ENCODE measurements at places on chromosomes 11 and 22.

- DNase-seq = no peak
Observed at GRCh38 chr11:126392633-126393013, 37.1 kb downstream of the ST3GAL4 start.

GRCh38 chr11:2778630-2779498 lies 79.1 kb upstream of the KCNQ1OT1 start:
- DNase-seq = peak; percentile 17

DNA sequence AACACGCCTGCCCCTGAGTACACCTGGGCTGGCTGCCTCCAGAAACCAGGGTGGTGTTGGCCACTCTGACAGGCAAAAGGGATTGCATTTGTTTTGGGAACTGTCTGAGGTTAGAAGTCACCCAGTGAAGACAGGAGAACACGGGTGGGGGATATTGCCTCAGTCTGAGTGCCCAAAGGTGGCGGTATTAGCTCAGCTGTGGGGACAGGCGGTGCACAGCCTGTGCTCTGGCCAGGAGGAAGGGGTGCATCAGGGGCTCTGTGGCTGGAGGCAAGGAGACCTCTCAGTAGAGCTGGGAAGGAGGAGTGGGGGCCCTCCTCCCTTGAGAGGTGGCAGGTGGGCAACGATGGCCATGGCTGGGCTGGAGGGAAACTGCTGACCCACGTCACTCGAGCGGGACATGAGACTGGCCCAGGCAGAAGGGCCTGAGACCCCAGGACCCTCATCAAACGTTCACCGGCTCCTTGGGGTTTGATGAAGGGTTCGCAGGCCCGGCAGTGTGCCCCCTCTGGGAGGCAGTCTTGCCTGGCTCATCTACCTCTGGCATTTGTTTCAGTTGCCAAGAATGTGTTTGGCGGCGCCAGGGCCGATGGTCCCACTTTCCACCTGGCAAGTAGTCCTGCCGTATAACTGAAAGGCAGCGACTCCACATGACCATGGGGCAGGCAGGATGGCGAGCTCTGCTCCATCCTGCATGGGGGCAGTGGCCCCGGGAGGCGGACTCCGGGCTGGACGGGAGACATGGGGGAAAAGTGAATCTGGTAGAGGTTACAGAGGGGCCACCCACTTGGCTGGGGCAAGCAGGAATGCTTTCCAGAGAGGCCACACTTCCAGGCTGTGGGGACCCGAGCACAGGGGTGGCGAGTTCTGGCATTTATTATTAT lies 52.8 kb upstream of the SMIM38 start:
- no peak for DNase-seq

GRCh38 chr11:62560566-62561103 lies 13.1 kb downstream of the EEF1G start:
- peak; percentile 93 for DNase-seq

DNA sequence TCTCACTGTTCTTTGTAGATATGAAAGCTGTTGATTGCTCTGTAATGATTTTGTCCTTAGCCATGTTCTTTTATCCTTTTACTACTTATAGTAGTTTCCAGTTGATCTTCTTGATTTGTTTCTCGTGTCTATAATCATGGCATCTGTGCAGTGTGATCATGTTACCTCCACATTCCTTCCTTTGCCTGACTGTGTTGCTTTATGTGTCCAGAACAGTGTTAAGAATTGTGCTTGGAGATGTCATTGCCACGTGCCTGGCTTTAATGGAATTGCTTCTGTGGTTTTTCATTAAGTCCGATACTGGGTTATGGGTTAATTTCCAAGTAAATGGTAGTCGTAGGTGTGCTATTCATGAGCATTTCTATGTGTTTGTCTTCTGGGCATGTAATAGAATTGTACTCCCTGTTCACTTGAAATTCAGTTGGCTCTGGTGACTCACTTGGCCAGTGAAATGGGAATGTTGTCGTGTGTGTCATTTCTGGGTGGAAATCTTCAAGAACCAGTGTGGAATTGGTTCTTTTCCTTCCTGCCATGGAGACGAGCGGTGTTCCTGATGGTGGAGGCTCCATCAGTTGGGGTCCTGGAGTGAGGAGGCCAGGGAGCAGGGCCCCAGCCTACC lies 6.8 kb downstream of the GTSE1 start:
- DNase-seq = no peak

DNA sequence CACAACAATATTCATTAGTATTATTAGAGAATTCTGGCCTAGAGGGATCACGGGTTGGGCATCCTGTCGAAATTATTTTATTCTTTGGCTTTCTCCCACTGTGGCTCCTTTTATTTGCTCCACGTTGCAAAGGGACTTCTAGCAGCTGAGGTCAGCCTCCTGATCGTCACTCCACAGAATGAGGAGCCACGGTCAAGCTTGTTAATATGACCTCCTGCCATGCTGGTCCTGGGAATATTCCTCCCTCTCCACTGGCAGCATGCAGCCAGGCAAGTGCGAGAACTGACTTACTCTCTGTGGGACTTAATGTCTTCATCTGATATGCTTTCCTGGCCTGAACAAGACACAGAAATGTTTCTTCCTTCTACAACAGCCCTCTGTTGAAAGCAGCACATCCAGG lies 20.9 kb downstream of the POU2AF3 start:
- no peak for DNase-seq

DNA sequence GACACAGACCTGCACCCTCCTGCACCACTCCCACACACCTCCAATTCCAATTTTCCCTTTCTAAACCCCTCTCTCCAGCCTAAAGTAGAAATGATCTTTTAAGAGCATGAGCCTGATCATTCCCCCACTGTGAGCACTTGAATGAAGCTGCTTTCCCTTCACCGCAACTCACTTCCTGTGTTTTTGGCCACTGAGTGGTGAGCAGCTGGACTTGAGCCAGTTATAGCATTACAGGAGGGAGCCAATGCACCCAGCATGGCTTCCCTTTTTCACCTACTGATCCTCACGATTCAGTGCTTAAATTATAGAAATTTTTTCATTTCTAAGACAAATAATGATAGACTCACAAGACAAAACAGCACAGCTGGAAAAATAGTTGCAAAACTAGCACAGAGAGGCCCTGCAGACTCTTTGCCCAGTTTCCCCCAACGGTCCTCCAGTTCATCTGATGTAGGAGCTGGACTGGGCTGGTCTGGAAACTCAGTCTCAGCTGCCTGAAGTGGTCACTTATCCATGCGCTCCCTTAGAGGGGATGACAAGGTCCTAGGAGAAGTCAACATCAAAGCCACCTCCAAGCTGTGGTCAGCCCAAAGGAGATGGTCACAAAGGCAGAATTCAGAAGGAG lies 9.7 kb upstream of the APOL4 start:
- DNase-seq = peak; percentile 49

GRCh38 chr11:46912526-46913150 lies 5.7 kb downstream of the LRP4 start:
- no peak for DNase-seq

DNA sequence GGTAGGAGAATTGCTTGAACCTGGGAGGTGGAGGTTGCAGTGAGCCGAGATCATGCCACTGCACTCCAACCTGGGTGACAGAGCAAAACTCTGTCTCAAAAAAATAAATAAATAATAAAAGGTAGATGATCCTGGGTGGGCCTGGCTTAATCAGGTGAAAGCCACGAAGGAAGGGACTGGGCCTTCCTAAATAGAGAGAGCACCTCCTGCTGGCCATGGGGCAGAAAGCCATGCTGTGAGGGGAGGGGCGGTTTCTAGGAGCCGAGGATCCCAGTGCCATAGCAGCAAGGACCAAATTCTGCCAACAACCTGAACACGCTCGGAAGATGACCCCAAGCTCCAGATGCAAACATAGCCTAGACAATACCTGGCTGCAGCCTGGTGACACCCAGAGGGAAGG lies 24.5 kb upstream of the DGKZ start:
- DNase-seq = no peak

DNA sequence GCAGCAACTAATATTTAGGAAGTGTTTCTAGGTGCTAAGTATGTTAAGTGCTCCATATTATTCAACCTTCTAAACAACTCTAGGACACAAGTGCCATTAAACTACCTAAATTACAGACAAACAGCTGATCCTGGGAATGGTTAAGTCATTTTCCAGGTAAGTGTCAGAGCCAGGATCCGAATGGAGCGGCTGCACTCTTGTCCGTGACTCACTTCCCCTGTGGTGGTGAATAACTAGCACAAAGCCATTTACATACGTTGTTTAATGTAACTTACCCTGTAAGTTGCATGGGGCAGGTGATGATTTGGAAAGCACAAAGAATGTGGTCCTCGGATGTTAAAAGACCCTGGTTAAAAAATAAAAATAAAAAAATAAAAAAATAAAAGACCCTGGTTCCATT lies 8.8 kb upstream of the PRG2 start:
- DNase-seq = peak; percentile 40

- DNase-seq = peak; percentile 97
Observed at GRCh38 chr22:32411829-32412592, at the start of gene RTCB. TSS of gene RTCB (minus strand) at chr22:32412247. CDS start at chr22:32412156, 91 bp downstream.

GRCh38 chr22:35072925-35073324 lies 7.0 kb downstream of the ISX start:
- DNase-seq = no peak

- no peak for DNase-seq
Observed at GRCh38 chr11:86695373-86695772, 23.0 kb upstream of the ME3 start.

- no peak for DNase-seq
Observed at GRCh38 chr22:42601879-42602465, 12.7 kb downstream of the POLDIP3 start.

- no peak for DNase-seq
Observed at GRCh38 chr11:40867991-40868632, 591.3 kb downstream of the LRRC4C start.

DNA sequence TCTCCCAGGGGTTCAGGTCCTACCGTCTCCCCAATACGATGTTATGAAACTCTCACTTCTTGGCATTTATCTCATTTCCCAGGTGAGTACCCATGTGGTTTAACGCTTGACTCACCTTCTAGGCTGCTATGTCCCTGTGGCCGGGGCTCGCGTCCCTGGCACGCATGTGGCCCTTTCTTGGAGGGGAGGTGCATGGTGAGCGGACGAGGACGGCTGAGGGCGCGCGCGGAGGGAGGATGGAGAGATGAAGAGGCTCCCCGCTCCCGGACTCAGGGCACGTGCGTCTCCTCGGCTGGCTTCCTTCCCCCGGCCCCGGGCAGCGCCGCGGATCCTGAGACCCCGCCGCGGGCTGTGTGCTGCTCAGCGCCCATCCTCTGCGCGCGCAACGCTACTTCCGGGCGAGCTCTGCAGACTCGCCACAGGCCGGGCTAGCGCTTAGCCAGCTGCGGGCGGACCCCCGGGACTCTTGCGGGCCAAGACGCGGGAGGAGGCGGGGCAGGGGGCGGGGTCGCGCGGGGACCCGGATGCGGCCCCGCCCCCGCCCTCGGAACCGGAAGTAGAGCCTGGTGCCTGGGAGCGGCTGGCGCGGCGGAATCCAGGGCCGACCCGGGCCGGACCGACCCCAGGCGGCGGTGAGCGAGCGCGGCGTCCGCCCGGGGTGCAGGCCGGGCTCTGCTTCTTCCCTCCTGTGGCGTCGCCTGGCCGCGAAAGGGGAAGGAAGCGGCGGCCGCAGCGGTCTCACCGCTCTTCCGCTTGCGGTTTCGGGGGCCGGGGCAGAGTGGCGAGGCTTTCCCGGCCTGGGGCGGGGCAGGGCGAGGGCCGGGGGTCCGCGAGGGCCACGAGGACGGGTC lies at the start of gene CTTN:
Gene CTTN, plus strand, starts transcription at position 547 of the 851 bp plus-strand sequence. CDS start 8,769 bp downstream, outside the sequence.
- DNase-seq = peak; percentile 65

GRCh38 chr22:43990044-43990443 lies 34.1 kb upstream of the PARVB start:
- no peak for DNase-seq

- peak; percentile 81 for DNase-seq
Observed at GRCh38 chr22:50526834-50527801, 1.7 kb upstream of the SCO2 start.

DNA sequence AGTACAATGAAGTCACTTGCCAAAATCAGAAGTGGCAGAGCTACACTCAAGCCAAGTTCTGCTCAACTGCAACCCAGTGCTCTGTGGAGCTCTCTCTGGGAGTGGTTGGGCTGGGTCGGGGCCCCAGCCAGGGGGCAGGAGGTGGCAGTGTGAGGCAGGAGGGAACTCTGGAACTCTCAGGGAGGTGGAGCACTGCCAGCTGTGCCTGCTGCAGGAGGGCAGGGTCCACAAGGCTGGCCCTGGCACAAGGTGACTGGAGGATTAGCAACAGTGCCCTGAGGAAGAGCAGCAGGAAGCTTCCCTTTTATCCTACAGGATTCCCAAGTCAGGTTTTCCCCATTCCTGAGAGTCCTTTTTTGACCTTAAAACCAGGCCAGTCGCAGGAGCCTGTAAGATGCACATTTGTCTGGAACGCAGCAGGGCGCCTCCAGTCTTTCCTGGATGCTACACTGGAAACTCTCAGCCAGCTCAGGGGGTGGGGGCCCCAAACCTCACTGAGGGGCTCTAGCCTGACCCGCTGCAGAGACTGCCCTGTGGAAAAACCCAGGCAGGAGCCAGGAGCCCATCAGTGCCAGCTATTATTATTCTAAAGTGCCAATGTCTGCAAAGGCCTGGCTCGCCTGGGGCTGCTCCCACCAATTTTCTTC lies 31.8 kb downstream of the DKK3 start:
- no peak for DNase-seq

- DNase-seq = no peak
Observed at GRCh38 chr11:116082256-116082655, 578.0 kb upstream of the CADM1 start.

GRCh38 chr22:46072981-46073682 lies 77.2 kb upstream of the PPARA start:
- no peak for DNase-seq

DNA sequence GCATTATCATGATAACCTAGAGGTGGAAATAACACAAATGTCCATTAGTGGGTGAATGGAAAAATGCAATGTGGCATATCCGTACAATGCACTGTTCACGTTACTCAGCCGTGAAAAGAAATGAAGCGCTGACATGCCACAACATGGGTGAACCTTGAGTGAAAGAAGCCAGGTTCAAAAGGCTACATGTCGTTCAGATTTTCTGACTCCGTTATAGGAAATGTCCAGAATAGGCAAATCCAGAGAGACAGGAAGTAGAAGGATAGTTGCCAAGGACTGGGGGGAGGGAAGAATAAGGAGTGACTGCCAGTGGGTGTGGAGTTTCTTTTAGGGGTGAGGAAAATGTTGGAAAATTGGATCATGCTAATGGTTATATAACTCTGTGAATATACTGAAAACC lies 133.8 kb downstream of the ATXN10 start:
- no peak for DNase-seq

GRCh38 chr11:65899356-65900124 lies 648 bp downstream of the FOSL1 start:
- peak; percentile 91 for DNase-seq

DNA sequence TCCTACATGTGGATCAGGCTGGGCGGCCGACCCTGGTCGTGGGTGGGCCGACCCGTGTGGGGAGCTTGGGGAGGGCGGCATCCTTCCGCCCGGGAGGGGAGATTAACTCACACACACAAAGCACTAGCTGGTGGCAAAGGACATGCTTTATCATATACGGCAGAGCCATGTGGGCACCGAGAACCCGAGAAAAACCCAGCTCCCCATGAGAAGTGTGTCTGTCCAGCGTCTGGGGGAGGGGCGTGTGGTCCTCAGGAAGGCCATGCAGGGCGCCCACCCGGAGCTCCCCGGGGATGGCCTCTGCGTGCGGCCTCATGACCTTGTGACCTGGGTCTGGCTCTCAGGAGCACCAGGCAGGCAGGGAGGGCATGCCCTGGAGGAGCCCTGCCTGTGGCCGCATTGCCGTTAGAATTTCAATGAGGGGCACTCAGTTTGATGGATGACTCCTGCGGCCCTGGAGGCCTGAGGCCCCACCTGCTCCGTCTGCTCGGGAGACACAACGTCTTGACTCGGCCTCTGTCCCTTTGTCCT lies 39.4 kb upstream of the TOLLIP start:
- DNase-seq = no peak

Measured in suppressor macrophage treated with lipopolysaccharide for 1 hour (primary cell).